ENCODE measurements at places on chromosomes 3 and 15.

- DNase-seq = peak; percentile 44
Observed at GRCh38 chr15:44550256-44550655, 13.3 kb downstream of the EIF3J start.

- DNase-seq = peak; percentile 60
Observed at GRCh38 chr15:49900006-49900902, 218.8 kb downstream of the ATP8B4 start.

- DNase-seq = no peak
Observed at GRCh38 chr15:94119298-94119811, 112.0 kb upstream of the MCTP2 start.

- DNase-seq = no peak
Observed at GRCh38 chr15:64117759-64118487, 22.1 kb downstream of the SNX1 start.

DNA sequence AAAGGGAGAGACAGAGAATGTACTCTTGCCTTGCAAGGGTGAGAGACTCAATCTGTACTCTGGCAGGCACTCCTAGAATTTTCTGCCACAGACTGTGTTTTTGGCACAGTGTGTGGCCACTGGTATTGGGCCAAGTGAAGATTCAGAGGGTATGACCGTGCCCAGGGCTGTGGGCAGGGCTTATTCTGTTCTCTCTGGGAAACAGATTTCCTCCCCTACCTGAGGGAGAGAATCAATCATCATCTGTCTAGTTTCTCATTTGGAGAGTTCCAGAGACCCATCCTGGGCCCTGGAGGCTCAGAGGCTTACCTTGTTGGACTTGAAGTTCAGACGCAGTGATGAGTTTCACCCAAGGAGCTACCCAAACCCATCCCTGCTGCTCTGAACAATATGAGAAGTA, 28.2 kb downstream of the CSTA start:
- DNase-seq = no peak

DNA sequence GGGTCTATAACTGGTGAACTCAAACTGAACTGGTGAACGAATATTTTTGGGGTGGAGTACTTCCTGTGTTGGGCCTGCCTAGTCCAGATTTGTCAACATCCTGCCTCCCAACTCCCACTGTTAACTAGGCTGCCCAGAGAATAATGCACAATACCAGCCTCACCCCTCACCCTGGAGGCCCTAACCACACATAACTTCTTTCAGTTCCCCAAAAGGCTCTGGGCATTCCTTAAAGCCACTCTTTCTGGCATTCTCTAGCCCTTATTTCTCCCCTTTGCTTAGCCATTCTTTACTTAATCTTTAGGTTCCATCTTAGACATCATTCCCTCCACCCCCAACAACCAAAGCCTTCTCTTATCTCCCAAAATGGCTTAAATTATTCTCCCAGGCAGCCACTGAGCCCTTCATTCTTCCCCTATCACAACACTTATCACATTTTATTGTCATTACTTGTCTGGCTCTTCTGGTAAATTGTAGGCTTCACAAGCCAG, 9.1 kb upstream of the SEC11A start:
- DNase-seq = peak; percentile 35

- DNase-seq = no peak
Observed at GRCh38 chr15:66594836-66595235, 29.0 kb upstream of the LCTL start.

DNA sequence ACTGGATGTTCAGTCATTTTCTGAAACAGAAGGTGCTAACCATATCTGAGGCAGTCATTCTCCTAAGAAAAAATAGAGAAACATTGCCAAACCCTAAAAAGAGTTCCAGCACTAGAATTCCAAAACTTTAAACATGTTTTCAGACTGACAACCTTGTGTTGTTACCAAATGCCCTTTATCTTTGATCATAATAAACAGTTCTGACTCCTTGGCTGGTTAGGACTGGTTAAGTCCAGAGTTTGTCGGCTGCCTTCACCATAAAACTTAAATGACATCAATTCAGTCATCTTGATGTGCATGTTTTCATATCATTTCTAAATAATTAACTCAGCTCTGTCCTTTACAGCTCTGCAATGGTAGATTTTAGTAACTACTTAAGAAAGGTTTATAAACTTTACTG, 68.0 kb downstream of the COL8A1 start:
- DNase-seq = no peak

DNA sequence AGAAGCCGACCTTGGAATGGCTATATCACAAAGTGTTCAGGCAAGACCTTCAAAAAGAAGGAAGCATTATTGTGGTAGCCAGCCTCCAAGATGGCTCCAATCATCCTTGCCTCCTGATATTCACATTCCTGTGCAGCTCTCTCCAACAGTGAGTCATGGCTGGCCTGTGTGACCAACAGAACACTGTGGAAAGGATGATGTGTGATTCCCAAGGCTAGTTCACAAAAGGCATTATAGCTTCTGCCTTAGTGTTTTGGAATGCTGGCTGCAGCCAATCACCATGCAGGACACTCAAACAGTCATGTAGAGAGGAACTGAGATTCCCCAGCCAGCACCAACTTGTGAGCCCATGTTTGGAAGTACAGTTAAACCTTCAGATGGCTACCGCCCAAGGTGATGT, 102.6 kb downstream of the EFL1 start:
- DNase-seq = peak; percentile 100

GRCh38 chr3:146166415-146166821, 5.4 kb upstream of the PLOD2 start:
- peak; percentile 80 for DNase-seq

- no peak for DNase-seq
Observed at GRCh38 chr15:40922608-40923005, 6.5 kb upstream of the DLL4 start.

DNA sequence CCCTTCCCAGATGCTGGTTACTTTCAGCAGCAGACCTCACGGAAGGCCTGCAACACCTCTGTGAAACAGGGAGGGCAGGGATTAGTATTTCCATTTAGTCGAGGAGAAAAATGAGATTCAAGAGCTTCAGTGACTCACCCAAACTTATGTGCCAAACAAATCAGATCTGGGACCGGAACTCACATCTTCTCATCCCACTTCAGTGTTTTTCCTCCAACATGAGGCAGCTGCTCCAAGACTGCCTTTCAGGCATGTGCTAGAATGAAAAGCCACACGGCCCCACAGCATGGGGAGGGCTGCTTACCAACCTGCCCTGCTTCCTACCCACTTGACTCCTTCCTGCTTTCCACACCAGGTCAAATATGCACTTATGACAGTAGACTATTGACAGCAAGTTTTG, 129.4 kb upstream of the SLC24A5 start:
- no peak for DNase-seq

DNA sequence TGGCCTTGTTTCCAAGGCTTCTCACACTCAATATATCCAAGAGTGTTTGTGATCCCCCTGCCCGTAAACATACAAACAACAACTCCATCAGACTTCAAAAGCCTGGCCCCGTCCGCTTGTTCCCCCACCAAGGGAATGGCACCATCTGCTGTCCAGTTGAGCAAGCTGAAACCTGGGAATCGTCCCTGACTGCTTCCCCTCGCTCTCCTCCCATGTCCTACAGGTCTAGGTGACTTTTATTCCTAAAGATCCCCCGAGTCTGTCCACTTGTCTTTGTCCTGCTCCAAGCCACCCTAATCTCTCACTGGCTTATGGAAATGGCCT, 27.9 kb upstream of the FAM174B start:
- DNase-seq = peak; percentile 11

GRCh38 chr15:51133140-51133765, 38.5 kb upstream of the TNFAIP8L3 start:
- DNase-seq = no peak

DNA sequence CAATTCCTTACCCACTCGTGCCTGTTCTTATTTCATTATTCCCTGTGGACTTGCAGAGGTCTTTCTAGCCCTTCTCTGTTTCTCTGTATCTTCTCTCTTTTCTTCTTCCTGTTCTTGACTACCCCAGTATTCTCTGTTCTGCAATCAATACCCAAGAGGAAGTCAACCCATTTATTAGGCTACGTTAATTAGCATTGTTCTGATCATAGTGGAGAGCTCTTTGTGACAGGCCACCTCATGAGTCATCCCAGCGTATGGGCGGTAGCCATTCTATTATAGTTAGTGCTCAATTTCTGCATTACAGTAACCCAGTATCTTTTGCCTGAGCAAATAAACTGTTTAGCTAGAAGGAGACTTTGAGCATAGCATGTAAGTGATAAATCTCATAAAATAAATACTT, 259.5 kb upstream of the GRM7 start:
- DNase-seq = no peak

DNA sequence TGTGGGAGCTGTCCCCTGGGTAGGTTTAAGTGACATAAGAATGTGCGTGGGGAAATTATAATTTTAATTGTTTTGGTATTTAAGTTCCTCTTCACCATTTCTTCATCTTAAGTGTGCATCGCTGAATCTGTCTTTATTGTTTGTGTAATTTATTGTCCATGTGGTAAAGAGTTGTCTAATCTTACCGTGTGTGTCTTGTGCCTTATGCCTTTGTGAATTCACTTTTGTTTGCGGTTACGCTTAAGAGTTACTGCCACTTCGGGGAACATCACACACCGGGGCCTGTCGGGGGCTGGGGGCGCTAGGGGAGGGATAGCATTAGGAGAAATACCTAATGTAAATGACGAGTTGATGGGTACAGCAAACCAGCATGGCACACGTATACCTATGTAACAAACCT, 767 bp downstream of the WDR48 start:
- DNase-seq = no peak

DNA sequence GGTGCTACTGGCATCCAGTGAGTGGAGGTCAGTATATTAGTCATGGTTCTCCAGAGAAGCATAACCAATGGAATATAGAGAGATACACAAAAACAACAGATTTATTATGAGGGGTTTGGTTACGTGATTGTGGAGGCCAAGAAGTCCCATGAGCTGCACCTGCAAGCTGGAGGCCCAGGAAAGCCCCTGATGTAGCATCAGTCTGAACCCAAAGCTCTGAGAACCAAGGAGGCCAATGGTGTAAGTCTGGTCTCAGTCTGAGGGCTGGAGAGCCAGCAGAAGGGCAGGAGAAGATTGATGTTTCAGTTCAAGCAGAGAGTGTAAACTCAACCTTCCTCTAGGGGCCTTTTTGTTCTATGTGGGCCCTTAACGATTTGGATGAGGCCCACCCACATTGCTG, 144.1 kb downstream of the KLF13 start:
- no peak for DNase-seq

DNA sequence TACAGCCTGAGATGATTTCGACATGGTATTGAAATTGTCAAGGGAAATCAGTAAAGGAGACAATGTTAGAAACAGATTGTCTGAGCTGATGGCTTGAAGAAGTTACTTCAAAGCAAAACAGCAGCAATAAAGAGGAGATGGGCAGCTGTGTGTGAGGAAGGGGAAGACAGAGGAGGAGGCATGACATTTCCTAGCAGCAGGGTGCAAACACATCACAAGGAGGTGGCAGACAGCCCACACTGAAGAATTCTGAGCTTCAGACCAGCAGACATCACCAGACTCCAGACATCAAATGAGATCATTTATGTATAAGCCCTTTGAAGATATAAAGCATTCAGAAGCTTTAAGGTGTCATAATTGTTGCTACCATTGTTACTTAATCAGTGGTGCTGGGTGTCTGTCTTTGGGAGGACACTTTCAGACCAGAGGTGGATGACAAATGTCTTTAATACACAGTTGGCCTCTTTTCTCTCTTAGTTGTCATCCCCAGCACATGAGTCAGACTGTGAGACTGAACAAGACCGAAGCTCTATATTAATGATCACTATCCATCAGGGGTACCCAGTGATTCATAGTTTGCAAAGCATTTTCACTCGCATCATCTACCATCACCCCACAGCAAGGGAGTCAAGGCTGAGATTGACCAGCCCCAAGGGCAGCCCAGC, 203.9 kb downstream of the MINAR1 start:
- peak; percentile 58 for DNase-seq

DNA sequence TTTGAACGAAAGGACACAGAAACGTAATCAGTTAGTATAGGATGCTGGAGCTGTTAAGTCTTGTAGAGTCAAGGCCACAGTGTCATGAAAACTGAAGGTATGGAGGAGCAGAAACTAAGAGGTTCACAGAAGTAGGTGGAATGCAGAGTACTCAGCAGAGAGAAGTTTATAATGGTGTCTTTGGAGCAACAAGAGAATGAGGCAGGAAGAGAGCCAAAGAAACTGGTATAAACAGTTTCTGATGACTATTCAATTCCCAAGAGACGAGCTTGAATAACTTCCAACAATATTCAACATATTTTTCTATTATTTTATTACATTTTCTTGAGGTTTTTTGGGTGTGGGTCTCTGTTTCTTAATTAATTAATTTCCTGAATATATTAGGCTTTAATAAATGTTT, 29.6 kb downstream of the GALK2 start:
- peak; percentile 21 for DNase-seq

GRCh38 chr3:63900010-63900409, 12.2 kb downstream of the SCAANT1 start:
- no peak for DNase-seq

DNA sequence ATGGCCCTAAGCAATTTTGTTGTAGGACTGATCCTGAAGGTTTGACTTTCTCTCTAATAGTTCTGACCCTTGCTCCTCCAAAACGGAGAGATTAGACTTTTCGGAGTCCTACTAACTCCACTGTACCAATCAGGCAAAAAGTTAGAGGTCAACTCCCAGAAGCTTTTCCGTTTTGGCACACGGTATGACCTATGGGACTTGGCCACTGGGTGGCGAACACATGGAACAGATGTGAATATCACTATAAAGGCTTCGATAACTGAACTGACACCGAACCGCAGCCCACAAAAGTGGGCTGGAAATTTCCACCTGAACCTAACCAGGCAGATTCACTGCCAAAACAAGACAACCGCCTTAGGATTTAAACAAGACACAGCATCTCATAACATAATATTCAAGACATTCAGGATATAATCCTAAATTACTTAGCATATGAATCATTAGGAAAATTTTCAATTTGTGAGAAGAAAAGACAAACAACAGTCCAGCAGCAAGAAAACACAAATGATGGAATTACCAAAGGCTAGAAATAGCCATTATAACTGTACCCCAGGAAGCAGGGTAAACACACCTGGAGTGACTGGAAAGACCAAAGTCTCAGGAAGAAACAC, 12.2 kb upstream of the TM2D3 start:
- no peak for DNase-seq

DNA sequence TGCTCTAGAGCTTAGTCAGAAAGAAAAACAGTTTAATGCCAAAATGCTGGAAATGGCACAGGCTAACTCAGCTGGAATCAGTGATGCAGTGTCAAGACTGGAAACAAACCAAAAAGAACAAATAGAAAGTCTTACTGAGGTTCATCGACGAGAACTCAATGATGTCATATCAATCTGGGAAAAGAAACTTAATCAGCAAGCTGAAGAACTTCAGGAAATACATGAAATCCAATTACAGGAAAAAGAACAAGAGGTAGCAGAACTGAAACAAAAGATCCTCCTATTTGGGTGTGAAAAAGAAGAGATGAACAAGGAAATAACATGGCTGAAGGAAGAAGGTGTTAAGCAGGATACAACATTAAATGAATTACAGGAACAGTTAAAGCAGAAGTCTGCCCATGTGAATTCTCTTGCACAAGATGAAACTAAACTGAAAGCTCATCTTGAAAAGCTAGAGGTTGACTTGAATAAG, 150.5 kb upstream of the LRRFIP2 start:
- peak; percentile 15 for DNase-seq
